ENCODE measurements at places on chromosomes 2 and 18.

DNA sequence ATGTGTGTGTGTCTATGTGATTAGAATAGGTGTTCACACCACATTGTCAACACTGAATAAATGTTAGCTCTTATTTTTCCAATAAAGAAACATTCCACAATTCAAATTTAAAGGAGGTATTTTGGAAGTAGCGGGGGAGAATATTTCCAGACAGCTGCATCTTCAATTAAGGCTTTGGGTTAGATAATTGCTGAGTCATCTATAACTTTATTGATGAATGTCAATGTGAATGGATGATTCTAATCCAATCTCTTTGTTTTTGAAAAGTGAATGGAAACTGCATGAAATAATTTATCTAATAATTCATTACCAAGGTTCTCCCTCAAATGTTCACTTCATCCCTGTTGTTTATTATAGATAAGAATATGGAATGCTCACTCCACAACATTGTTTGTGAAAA, 625.2 kb downstream of the IRS1 start:
- ATAC-seq, result no peak

DNA sequence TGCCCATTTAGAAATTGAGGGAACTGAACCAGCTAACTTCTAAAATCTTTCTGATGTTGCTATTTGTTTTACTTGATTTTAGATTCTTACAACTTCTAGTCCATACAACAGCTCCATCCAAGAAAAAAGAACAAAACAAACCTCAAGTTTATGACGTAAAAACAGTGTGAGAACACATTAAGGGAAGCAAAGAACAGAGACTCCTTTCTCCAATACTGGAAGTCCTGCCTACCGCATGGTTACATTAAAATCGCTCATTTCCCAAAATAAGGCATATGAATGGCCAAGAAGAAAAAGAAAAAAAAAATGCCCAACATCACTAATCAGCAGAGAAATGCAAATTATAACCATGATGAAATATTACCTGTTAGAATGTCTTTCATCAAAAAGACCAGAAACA, 110.0 kb downstream of the TRIB2 start:
- no peak for ATAC-seq

- ATAC-seq, result peak; percentile 70
These were observed 63.1 kb upstream of the MCFD2 start for GRCh38 chr2:46978723-46979122.

DNA sequence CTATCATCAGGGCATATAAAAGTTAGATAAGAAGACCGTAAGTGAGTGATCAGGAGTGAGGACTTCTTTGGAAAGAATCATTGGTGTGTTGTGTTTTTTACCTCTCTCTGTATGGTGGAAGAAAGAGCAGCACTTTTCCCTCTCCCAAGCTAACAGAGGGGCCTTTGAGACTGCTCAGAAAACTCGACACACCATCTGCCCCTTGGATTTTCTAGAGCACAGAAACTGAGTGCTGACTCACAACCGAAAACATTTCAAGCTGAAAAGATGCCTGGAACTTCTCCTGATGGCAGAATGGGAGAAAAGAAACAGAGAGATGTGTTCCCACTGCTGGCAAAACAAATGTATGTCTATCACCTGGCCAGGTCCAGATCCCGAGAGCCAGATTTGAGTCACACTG, 156.6 kb downstream of the DNAH7 start:
- ATAC-seq, result no peak

DNA sequence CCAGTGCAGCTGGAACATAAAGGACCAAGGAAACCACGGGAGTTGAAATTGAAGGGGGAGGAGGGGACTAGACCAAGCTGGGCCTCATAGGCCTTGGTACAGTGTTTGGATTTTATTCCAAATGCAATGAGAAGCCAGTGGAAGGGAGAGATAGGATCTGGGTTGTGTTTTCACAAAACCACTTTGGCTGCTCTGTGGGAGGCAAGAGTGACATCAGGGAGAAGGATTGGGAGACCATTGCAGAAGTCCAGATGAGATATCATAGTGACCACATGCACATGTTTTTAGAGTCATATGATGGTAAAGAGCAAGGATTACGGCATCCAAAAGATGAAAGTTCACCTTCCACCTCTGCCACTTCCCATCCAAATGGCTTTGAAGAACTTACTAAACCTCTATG, 210.2 kb downstream of the PAX3 start:
- no peak for ATAC-seq

DNA sequence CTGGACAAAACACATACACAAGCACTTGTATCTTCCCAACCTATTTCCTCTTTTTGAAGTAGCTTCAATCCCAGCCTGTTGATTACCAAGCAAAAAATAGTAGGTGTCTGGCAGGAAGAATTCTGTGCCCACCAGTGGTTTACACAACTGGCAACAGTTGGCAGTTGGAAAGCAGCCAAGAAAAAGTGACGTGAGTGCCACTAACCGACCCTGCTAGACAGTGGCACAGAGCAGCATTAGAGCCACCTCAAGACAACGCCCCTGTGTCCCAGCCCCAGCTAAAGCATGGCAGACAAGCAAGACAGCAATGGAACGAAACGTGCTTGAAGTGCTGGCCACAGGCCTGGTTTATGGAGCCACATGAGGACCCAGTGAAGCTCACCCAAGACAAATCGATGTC, 379.6 kb downstream of the FBXO15 start:
- no peak for ATAC-seq

DNA sequence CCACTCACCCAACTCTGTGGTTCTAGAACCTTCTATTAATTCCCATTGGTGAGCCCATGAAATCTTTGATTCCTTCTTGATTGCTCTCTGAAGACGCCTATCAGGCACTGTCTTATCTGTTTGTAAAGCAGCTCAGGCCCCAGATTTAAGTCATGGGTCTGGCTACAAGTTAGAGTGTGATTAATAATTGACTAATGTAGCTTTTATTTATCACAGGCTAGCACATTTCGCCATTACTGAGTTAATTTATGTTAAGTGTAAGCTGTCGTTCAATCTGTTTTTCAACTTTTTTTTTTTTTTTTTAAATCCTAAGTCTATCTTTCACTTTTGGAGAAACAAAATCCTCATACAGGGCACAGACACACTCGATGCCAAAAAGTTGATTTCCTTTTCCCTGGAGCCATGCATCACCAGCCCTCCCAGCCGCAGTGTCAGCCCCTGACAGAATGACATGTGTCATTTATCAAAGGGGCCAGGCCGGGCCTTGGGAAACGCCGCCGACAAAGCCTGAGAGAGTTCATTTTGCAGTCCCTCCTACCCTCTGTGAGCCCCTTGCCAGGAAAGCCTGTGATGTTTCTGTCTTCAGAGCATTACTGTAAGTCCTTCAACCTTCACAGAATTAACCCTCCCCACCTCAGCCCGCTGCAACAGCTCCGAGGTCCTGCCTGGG, 15.8 kb downstream of the TSHZ1 start:
- ATAC-seq, result no peak

DNA sequence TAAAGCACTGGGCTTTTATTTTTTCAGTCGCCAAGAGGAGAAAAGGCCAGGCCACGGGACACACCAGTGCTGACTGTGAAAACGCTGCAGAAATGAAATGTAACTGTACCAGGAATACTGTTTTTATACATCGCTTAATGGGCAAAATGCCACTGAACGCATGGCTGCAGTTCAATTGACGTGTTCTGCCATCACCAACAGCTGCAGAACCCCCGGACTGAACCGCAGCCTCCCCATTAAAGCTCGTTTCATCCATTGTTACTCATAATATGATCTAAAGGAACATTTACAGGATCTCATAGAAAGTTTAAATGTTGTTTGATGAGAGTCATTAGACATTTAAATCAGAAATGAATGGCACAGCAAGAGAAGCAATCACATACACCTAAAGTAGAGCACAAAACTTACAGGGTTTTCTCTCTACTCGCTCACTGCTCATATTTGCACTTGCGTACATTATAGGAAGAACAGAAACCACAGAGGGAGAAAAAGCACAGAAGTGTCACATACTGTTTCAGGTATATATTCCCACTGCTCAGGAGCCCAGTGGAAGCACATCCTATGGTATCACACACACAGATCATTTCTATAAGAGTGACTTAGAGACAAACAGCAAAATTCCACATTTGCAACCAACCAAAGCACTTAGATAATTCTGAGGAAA, 35.3 kb downstream of the TCF4 start:
- ATAC-seq, result no peak

DNA sequence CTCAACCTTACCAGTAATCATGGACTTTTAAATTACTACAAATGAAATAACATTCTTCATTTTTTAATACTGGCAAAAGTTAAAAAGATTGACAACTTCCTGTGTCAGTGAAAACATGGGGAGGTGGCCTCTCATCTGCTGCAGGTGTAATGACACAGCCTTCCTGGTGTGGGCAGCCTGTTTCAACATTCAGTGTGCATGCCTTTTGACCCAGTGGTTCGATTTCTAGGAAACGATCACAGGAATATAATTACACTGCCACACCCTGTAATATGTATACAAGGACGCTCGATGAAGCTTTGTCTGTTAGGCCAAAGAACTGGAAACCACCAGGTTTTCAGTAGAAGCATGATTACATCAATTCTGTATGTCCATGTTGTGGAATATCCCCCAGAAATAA, 68.7 kb downstream of the MTHFD2 start:
- peak; percentile 96 for ATAC-seq

DNA sequence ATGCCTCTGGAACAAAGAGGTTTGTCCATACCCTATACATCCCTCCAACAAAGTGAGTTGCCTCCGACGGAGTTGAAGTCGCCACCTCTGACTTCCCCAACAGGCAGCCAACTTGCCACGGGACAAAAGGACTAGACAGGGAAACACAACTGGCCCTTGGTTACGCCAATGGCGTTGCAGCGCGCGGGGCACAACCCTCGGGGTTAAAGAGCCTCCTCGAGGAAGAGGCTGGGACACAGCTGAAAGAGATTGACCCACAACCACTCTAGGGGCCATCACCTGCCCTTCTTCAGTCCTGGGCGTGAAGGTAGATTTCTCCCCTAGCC, 545 bp downstream of the GTF3C2 start:
- peak; percentile 54 for ATAC-seq

DNA sequence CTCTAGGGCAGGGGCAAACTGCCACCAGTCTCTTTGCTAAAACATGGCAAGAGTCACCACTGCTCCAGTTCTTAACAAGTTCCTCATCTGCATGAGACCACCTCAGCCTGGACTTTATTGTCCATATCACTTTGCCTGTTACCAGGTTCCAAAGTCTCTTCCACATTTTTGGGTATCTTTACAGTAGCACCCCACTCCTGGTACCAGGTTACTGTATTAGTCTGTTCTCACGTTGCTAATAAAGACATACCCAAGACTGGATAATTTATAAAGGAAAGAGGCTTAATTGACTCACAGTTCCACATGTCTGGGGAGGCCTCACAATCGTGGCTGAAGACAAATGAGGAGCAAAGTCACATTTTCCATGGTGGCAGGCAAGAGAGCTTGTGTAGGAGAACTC, 5.5 kb upstream of the DPP4 start:
- peak; percentile 20 for ATAC-seq

- no peak for ATAC-seq
These were observed 577.4 kb downstream of the METTL4 start for GRCh38 chr18:1993866-1994265.

DNA sequence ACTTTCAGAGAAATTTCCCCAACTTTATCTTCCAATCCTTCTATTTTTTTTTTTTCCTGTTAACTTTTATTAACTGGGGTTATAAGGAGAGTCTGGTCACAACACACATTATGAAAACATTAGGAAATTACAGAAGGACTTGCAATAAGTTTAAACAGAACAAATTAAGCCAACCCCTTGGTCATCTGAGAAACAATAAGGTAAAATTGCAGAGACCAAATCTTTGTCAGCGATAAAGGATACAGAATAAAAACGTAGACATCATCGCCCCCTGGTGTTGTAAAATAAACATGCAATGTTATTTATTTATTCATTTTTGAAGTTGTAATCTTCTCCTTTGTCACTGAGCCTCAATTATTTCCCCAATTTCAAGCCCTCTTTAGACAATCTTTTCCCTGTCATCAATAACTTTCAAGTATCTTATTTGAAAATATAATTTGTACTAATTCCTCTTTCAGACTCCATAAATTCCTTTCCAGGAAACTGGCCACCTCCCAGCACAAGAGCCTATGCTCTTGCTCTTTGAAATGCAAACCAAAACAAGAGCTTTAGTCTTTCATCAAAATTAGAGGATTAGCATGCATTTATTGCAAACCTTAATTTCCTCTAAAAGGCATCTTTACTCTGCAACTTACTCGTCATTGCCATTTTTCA, 19.5 kb downstream of the G6PC2 start:
- no peak for ATAC-seq

DNA sequence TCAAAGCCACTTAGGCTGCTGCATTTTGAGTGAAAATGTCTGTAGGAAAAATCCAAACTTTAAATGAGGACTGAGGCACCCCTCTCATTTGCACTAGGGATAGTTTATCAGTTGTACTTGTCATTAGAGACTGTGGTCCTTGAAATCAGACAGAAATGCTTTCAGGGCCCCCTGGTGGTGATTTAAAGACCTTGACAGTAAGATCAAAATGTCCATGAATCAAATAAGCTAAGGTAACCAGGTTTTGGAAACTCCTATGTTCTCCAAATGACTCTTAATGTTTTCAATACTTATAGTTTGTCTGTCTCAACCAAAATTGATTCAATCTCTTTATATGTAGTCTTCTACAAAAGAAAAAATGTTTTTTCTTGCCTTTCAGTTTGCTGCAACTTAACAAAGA, 28.8 kb upstream of the DDX18 start:
- peak; percentile 54 for ATAC-seq

- no peak for ATAC-seq
These were observed 657.8 kb downstream of the KCNJ3 start for GRCh38 chr2:155356250-155356649.

DNA sequence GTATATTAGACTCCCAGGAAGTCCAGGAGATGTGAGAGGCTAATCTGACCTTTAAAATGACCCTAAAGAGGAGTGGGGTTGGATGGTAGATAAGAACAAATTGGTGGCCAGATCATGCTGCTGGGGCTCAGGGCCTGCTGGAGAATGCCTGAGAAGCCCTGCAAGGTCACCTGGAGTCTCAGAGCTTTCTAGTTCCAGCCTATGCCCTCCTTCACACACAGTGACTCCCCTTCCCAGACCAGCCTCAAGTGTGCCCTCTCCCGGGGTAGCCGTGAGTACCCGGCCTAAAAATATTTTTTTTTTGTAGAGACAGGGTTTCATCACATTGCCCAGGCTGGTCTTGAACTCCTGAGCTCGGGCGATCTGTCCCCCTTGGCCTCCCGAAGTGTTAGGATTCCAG, 44.2 kb upstream of the FZD5 start:
- no peak for ATAC-seq

GRCh38 chr18:22182884-22183697, 13.7 kb downstream of the GATA6 start:
- ATAC-seq, result no peak

GRCh38 chr2:240635121-240635997, 10.1 kb downstream of the GPR35 start:
- ATAC-seq, result no peak

DNA sequence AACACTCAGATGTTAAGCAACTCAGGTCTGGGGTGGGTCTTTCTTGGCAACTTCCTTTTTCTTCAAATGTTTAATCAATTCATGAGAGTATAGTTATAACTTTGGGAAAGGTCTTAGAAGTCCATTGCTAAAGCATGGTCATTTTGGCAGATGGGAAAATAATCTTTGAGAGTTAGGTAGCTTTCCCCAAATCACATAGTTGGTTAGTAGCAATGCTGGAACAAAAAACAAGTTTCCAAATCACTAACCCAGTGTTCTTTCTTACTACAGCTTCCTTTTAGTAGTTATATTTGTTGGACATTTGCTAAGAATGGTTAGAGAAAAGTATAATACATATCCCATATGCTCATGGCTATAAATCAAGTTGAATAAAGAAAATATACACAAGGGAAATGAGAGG, 185.2 kb upstream of the SLC14A2 start:
- ATAC-seq, result no peak
